AG08396 (cell line): ENCODE measurements at places on chromosomes 5 and 9.

- DNase-seq: peak; percentile 61
Measured at GRCh38 chr5:14038341-14038959, 94.0 kb upstream of the DNAH5 start.

GRCh38 chr5:42811591-42812446 lies at the start of gene SELENOP:
Gene SELENOP, minus strand, starts transcription at chr5:42811892. Its CDS starts 3,539 bp downstream, at chr5:42808353.
- peak; percentile 54 for DNase-seq

- peak; percentile 5 for DNase-seq
Measured at GRCh38 chr5:158514319-158514985, 585.3 kb downstream of the EBF1 start.

GRCh38 chr9:85658716-85659115 lies 83.0 kb downstream of the AGTPBP1 start:
- DNase-seq: no peak
